ENCODE measurements at places on chromosomes 16 and 17.

GRCh38 chr16:4207683-4208340 lies 34.1 kb downstream of the SRL start:
- no peak for DNase-seq

GRCh38 chr16:27698266-27698665 lies 148.3 kb downstream of the KATNIP start:
- peak; percentile 34 for DNase-seq

- no peak for DNase-seq
Observed at GRCh38 chr17:78790552-78790951, 8.5 kb upstream of the CYTH1 start.

DNA sequence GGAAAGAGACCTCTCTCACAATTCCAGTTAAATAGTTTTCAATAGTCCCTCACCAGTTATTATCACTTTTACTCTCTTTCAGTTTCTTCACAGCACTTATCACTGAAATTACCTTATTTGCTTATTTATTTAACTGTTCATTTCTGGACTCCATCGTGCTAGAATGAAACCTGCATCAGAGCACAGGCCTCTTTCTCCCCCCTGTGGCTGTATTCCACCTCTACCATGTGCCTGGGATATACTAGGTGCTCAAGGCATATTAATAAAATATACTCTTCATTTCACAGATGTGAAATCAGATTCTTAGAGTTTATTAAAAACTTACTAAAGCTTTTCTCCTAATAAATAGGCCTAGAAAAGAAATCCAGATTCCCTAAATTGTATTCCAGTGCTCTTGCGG lies 308.9 kb upstream of the MON1B start:
- no peak for DNase-seq

DNA sequence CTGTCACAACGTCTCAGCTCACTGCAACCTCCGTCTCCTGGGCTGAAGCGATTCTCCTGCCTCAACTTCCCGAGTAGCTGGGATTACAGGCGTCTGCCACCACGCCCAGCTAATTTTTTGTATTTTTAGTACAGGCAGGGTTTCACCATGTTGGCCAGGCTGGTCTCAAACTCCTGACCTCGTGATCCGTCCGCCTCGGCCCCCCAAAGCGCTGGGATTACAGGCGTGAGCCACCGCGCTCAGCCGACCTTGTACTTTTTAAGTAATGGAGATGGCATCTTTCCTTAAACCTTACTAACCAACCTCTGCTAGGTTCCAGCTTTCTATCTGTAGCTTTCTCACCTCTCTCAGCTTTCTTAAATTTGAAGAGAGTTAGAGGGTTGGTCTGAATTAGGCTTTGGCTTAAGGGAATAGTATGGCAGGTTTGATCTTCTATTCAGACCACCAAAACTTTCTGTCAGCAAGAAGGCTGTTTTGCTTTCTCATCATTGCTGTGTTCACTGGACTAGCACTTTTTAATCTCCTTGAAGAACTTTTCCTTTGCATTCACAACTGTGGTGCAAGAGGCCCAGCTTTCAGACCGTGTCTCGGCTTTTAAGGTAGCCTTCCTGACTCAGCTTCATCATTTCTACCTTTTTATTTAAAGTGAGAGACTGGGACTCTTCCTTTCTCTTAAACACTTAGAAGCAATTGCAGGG lies 28.0 kb downstream of the YWHAE start:
- DNase-seq = no peak

GRCh38 chr17:73278049-73278464 lies 16.4 kb upstream of the CPSF4L start:
- DNase-seq = no peak

DNA sequence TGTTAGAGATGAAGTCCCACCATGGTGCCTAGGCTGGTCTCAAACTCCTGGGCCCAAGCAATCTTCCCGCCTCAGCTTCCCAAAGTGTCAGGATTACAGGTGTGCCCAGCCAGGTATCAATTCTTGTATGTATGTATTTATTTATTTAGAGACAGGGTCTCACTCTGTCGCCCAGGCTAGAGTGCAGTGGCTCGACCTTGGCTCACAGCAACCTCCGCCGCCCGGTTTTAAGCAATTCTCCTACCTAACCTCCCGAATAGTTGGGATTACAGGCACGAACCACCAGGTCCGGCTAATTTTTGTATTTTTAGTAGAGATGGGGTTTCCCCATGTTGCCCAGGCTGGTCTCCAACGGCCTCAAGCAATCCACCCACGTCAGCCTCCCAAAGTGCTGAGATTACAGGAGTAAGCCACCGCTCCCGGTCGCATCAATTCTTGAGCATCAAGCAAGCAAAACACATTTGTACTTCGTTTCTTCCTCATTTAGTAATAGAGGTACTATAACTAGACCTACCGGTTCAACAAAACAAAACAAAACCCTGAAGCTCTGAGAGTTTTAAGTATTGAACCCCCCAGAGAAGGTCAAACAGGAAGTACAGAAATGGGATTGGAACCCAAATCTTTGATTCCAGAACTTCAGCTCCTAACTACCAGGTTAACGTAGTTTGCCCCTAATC lies 1.0 kb upstream of the ZNF500 start:
- DNase-seq = no peak

DNA sequence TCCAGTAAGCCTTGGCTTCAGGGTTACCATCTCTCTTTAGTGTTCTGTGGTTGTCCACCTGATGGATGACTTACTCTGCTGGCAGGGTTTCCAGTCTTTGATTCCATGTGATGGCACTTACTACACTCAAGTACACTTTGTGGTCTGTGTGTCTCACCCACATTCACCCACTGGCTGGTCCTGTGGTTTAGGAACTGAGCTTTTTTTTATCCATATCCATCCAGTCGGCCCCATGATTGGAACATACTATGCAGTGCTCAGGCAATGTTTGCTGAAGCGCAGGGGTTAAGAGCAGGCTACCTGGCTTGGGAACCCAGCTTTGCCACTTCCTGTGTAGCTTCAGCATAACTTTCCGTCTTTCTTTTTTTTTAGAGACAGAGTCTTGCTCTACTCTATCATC lies 2.8 kb upstream of the FUS start:
- DNase-seq = peak; percentile 66

GRCh38 chr16:60091071-60091470 lies 1357.0 kb upstream of the GOT2 start:
- no peak for DNase-seq

DNA sequence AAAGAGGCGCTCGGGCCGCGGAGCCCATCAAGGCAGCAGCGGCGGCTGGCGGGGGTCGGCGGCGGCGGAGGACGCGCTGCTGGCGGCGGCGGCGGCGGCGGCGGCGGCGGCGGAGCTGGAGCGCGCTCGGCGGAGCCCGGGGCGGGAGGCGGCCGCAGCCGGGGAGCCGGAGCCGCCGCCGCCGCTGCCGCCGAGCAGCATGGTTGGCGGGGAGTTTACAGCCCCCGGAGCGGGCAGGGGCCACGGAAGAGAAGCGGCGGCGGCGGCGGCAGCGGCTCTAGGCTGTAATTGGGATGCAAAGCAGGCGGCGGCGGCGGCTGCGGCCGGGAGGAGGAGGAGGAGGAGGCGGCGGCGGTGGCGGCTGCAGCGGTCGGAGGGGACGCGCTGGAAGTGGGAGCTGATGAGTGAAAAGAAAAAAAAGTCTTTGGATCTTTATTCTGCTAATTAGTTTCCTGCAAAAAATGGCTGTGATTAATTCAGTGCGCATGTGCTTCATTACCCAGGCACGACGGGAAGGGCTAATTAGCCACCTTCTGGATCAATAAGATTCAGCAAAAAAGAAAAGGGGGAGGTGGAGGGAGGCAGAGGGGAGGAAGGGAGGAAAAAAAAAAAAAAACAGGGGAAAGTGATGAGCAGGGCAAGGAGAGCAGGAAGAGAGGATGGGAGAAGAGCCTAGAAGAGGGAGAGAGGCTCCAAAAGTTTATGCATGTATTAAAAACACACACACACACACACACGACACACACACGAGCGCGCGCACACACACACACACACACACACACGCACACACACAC lies 10.9 kb upstream of the ZFHX3 start:
- DNase-seq = peak; percentile 31

GRCh38 chr17:65587534-65588180 lies 26.2 kb upstream of the AXIN2 start:
- DNase-seq = no peak

All from stimulated activated CD8-positive, alpha-beta memory T cell treated with anti-CD3 and anti-CD28 coated beads, Interleukin-4, amount 100 ng/mL, for 48 hours (primary cell).